Left ventricle myocardium superior (tissue), 1 donor: ENCODE measurements at places on chromosomes 1 and 21. TPM values are rescaled to one million over a fixed set of nuclear protein-coding genes. Genes with fewer than 3 reads are reported as not detected.

DNA sequence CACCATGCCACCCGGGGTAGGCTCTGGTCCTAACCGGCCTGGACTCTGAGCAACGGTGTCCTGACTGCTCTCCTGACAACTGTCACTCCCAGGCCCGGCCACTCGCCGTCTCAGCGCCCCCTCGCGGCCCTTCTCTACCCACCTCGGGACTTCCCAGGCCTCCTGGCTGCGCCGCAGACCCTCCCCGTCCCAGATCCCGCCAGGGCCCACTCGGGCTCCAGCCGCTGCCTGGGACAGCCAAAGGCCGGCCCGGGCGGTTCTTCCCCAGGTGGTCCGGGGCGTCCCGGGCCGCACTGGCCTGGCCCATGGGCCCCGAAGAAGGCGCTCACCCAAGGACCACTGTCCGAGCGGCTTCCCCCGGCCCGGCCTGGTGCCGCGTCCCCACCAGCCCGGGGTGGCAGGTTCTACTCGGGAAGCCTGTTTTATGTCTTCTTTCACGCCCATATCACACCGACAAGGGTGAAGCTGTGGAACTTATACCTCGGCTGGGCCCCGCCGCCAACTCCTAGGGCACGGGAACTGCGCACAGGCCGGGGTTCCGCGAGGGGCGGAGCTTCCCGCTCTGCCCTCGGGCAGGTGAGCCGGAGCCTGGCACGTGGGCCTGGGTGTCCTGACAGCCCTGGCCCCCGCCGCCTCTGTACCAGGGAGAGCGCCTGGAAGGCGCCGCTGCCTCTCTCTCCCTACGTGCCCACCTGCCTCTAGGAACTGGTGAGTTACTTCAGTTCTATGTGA, 138.3 kb downstream of the TTLL7 start:
- peak; percentile 93 for DNase-seq

CTSE gene
- total RNA-seq, result 0.15 TPM

DNA sequence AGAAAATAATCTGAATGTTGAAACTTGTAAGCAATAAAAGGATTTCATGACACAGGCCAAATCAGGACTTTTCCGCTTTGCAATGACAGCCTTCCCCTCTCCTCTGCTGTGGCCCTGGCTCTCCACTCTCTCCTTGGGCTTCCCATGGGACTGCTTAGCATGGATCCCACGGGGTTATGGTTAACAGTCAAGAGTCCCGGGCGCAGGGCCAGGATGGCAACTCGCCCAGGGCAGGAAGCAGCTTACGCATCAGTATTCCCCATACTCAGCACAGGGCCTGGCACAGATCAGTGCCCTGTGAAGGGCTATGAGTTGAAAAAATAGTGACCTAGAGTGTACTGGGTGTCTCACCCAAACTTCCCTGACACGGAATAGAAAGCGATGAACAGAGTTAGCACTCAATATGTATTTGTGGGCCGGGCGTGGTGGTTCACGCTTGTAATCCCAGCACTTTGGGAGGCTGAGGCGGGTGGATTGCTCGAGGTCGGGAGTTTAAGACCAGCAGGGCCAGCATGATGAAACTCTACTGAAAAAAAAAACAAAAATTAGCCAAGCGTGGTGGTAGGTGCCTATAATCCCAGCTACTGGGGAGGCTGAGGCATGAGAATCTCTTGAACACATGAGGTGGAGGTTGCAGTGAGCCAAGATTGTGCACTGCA, 29.1 kb upstream of the GRHL3 start:
- DNase-seq, result peak; percentile 93

F13B gene
- total RNA-seq, result not detected

GRCh38 chr1:51133045-51133444, 31.0 kb downstream of the C1orf185 start:
- no peak for DNase-seq

GRCh38 chr1:3053986-3054385, 15.0 kb upstream of the PRDM16 start:
- no peak for DNase-seq

GSTM4 gene
- total RNA-seq, result 46.5 TPM

HRNR gene
- total RNA-seq, result not detected

- DNase-seq, result no peak
Measured at GRCh38 chr1:56973923-56974742, 8.3 kb upstream of the C8B start.

- DNase-seq, result no peak
Measured at GRCh38 chr1:100583827-100584226, 45.9 kb downstream of the GPR88 start.

DNA sequence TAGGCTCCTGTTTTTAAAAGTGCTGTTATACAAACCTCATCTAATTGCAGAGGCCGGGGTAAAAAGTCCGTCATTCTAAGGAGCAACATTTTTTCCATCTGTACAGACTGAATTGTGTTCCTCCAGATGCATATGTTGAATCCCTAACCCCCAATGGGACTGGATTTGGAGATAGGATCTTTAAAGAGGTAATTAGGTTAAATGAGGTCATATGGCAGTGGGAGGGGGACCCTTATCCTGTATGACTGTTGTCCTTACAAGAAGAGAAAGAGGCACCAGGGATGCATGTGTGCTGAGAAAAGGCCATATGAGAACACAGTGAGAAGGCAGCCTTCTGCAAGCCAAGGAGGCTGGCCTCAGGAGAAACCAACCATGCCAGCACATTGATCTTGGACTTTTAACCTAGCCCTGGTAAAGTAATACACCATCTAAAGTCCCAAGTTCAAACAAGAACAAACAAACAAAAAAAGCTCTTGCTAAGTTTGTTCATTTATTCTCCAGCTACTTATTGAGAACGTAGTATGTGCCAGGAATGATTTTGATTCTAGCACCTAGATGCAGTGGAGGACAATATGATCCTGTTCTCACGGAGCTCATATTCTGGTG, 352.4 kb downstream of the NTNG1 start:
- no peak for DNase-seq

GRCh38 chr1:209168204-209168603, 415.3 kb upstream of the CAMK1G start:
- no peak for DNase-seq

LCA5L gene
- total RNA-seq, result 0.40 TPM

DNA sequence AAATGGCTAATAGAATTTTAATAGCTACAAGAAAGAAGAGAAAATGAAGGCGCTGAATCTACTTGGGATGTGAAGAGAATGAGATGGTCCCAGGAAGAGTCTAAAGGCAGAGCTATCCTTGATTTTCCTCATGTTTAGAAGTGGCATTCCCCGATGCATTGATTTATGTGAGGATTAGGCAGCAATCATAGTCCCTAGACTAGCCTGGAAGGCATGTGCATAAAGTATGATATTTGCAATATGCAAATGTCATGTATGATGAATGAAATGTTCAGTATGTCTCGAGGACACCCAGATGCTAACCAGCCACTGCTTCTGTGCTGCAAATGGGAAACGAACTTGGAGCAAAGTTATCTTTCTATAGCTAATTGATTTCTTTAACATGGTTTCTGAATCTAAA, 641.5 kb upstream of the PLXNA2 start:
- DNase-seq, result no peak

DNA sequence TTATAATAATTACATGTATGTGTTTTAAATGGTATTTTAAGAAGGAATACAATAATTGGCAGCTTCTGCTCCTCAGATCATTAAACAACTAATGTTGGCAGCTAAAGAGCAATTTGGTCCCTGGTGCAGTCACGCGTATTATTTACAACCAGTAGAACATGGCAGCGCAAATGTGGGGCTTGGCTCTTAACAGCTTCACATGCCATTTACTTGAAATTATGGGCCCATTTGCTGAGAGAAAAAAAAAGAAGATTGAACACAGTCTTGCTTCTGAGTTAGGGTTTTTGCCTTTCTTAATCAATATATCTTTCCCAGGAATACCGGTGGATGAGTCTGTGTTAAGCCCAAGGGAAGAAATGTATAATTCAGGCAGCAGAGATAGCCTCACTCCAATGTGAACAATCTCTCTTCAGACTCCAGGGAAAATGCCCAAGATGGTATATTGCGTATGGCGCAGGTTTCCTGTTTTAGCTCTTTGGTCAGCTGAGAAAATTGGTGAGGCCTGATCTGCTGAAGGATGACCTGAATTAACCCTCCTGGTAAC, 174.5 kb downstream of the DISC1 start:
- DNase-seq, result no peak

- no peak for DNase-seq
Measured at GRCh38 chr1:201290551-201290950, 7.2 kb downstream of the PKP1 start.

- DNase-seq, result no peak
Measured at GRCh38 chr1:82718719-82719419, 918.1 kb downstream of the ADGRL2 start.

KRTAP13-2 gene
- total RNA-seq, result not detected

- no peak for DNase-seq
Measured at GRCh38 chr1:217891966-217892365, 260.8 kb downstream of the SPATA17 start.

- no peak for DNase-seq
Measured at GRCh38 chr1:4175566-4176405, 275.7 kb upstream of the C1orf174 start.

MIXL1 gene
- not detected for total RNA-seq

GRCh38 chr1:212928323-212929291, 21.7 kb upstream of the VASH2 start:
- no peak for DNase-seq

- DNase-seq, result peak; percentile 46
Measured at GRCh38 chr1:224175617-224176016, 7.4 kb upstream of the DEGS1 start.

GRCh38 chr1:58189453-58189852, 357.1 kb downstream of the OMA1 start:
- DNase-seq, result peak; percentile 42

DNA sequence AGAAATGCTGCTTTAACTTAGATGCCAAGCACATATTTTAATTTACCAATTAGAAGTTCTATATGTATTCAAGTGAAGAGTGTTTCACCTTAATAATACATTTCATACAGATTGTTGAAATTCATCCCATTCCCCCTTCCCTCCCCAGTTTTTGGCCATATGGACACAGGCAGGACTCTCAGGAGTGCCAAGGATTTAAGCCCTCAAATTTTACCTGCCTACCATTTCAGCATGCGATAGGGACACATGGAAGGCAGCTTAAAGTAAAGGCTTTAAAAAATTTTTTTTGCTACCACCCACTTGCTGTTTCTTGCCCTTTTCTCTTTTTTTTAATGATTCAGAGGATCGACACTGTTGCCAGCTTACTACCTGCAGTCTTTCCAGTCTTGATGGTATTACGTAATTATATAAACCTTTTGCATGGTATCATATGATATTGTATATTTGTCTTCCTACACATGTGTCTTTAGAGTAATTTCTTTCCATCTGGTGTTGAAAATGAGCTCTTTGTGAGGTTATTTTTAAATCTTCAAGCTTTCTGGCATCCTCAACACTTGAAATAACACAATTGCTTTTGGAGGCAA, 7.0 kb downstream of the EPB41 start:
- DNase-seq, result no peak

DNA sequence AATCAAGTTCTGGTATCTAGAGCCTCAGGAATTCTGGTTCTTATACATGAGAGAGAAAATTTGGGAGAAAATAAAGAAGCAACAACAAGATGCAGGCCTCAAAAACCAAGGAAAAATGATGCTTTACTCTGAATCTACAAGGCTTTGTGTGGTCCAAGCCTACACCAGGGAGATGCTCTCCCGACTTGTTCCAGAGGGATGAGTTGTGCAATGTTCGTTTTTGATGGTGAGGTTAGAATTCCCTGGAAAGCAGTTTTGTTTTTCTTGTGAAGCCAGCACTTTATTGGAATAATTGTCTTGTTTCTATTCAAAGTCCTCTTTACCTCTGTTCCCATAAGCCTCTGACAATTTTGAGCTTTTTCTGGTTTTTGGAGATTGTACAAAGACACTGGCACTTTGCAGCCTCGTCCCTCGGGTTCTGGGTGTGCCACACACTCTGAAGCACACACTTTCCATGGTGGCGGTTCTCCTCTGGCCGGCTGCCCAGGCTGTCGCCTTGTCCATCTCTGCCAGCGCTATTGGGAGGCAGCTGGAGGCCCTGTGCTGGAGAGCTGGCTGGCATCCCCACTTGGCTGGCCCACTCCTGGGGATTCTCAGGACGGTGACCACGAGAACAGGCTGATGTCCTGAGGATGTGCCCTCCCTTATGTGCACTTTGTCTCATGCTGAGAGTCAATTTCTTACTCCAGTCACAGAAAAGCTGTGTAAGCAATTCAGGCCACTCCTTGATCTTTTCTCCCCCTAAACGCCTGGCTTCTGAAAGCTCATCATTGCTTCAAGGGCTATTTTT, 70.2 kb downstream of the EDEM3 start:
- peak; percentile 67 for DNase-seq
